A549 treated with Hydrocortisone at 1 μM for 4 hours (cell line): ENCODE measurements at places on chromosomes 2 and 18. TPM values are rescaled to one million over a fixed set of nuclear protein-coding genes. Genes with fewer than 3 reads are reported as not detected.

Gene IL36B
- 0.08 to 0.20 TPM (median 0.12 TPM) in 3 of 5 replicates, not detected in the others for total RNA-seq

Gene LYPD1
- total RNA-seq = 14.6 to 20.6 TPM (median 15.7 TPM) in 5 replicates

Gene UNC80
- total RNA-seq = not detected in 5 replicates

Gene SAG
- not detected in 5 replicates for total RNA-seq

Gene LYPD6B
- 0.10 TPM in 1 of 5 replicates, not detected in the others for total RNA-seq

Gene UXS1
- total RNA-seq = 51.0 to 58.9 TPM (median 52.4 TPM) in 5 replicates

Gene CNDP1
- not detected in 5 replicates for total RNA-seq

Gene TXNDC2
- 0.07 to 0.14 TPM (median 0.12 TPM) in 5 replicates for total RNA-seq

Gene GPR17
- 0.11 TPM in 1 of 5 replicates, not detected in the others for total RNA-seq

Gene STK17B
- 7.3 to 11.0 TPM (median 9.0 TPM) in 5 replicates for total RNA-seq

Gene NAT8
- total RNA-seq = not detected in 5 replicates

Gene INHBB
- 23.3 to 28.9 TPM (median 25.9 TPM) in 5 replicates for total RNA-seq

Gene HOXD3
- total RNA-seq = 0.08 to 0.18 TPM (median 0.17 TPM) in 4 of 5 replicates, not detected in the other

Gene UCN
- 0.61 to 2.6 TPM (median 1.7 TPM) in 5 replicates for total RNA-seq

Gene MTLN
- 104 to 128 TPM (median 122 TPM) in 5 replicates for total RNA-seq

Gene ARHGEF4
- 9.3 to 12.1 TPM (median 9.8 TPM) in 5 replicates for total RNA-seq

Gene HAAO
- not detected in 5 replicates for total RNA-seq

Gene ACADL
- 0.08 to 0.15 TPM (median 0.14 TPM) in 5 replicates for total RNA-seq

Gene PID1
- total RNA-seq = 3.3 to 4.8 TPM (median 4.2 TPM) in 5 replicates

Gene NFU1
- total RNA-seq = 36.4 to 51.2 TPM (median 46.8 TPM) in 5 replicates

Gene SERPINB10
- not detected in 5 replicates for total RNA-seq

Gene TUBA4B
- total RNA-seq = 0.15 to 0.33 TPM (median 0.20 TPM) in 5 replicates

Gene PDE6D
- total RNA-seq = 19.6 to 23.3 TPM (median 22.2 TPM) in 5 replicates

Gene TANC1
- total RNA-seq = 7.0 to 10.8 TPM (median 8.8 TPM) in 5 replicates

Gene SLC5A7
- not detected in 5 replicates for total RNA-seq

Gene RTP5
- total RNA-seq = not detected in 5 replicates

Gene RAB12
- total RNA-seq = 20.9 to 28.1 TPM (median 24.8 TPM) in 5 replicates

Gene FARP2
- 22.9 to 31.5 TPM (median 29.2 TPM) in 5 replicates for total RNA-seq

Gene SULT1C4
- total RNA-seq = 0.07 TPM in 1 of 5 replicates, not detected in the others

Gene TUBA3E
- 3.0 to 4.6 TPM (median 4.2 TPM) in 5 replicates for total RNA-seq

Gene ALK
- total RNA-seq = 0.02 TPM in 1 of 5 replicates, not detected in the others
